ENCODE measurements at places on chromosomes 12 and 14.

DNA sequence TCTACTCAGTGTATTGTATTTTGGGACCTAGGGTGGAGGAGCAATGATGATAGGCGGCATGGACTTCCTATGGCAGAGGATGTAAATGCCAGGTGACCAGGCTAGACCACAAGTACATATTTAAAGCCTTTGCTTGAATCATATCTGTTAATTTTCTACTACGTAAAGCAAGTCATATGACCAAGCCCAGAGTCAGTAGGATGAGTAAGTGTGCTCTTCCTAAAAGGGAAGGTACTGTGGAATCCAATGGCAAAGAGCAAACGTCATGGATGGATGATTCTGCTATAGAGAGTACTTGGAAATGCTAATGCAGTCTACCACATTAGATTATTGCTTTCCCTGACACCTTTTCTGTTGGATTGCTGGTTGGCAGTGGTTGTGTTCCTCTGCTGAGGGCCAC lies 16.8 kb downstream of the GPATCH2L start:
- DNase-seq = no peak

DNA sequence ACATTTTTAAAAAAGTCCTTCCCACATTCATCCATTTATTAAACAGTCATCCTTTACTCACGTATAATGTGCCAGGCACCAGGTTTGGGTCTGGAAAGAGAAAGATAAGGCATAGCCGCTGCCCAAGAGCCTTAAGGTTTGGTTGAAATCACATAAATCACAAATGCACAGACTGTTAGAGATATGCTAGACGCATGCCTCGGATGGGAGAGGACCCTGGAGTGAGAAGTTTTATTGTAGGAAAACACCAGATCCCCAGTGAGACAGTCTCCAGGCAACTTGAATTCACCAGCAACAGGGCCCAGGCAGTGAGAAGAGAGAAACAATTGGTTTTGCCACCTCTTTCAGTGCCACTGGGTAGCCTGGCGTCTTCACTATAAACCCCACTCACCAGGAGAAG lies 305.9 kb upstream of the AMIGO2 start:
- no peak for DNase-seq

DNA sequence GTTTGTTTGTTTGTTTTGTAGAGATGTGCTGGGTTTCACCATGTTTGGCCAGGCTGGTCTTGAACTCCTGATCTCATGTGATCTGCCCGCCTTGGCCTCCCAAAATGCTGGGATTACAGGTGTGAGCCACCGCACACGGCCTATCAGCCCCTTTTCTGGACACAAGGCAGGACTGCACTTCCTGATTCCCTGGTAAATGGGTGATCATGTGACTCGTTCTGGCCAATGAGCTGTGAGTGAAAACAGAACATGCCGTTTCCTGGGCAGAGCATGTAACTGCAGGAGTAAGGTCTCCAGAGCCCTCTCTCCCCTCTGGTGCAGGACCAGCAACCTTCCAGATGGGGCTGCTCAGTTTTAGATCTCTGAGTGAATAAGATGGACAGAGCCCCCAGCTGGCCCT lies 92.7 kb downstream of the ITPK1 start:
- no peak for DNase-seq

DNA sequence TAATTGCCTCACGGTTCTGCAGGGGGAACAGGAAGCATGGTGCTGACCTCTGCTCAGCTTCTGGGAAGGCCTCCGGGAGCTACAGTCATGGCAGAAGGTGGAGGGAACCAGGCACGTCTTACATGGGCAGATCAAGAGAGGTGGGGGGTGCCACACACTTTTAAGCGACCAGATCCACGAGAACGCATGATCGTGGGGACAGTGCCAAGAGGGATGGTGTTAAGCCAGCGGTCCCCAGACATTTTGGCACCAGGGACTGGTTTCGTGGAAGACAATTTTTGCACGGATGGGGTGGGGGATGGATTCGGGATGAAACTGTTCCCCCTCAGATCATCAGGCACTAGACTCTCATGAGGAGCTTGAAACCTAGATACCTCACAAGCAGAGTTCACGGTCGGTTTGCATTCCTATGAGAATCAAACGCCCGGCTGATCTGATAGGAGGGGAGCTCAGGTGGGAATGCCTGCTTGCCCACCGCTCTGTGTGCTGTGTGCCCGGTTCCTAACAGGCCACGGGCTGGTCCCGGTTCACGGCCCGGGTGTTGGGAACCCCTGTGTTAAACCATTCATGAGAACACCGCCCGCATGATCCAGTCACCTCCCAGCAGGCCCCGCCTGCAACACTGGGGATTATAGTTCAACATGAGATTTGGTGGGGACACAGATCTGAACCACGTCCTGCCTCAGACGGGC lies 96.9 kb downstream of the ADGRD1 start:
- DNase-seq = no peak

DNA sequence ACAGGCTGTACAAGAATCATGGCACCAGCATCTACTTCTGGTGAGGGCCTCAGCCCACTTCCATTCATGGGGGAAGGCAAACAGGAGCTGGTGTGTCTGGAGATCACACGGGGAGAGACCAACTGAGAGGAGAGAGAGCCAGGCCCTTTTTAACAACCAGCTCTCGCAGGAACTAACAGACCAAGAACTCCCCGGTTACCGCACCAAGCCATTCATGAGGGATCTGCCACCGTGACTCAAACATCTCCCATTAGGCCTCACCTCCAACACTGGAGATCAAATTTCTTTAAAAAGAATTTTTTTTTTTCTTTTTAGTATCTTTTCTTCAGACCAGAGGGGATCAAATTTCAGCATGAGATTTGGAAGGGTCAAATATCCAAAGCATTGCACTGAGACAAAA lies 16.7 kb upstream of the AQP2 start:
- DNase-seq = no peak

DNA sequence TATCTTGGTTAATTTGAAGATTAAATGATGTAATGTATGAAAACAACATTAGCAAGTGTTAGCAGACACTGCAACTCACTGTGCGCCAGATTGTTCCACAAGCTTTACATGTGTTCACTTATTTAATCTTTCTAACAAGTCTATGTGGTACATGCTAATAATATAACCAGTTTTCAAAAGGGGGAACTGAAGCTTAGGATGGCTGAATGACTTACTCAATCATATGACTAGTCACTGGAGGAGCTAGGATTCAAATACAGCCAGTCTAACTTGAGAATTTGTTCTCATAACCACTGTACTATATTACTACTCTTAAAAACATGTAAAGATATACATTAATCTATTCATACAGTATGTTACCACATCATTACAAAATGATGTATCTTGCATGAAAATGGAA lies 60.5 kb upstream of the LRIG3 start:
- DNase-seq = no peak

- no peak for DNase-seq
These were observed 366.0 kb downstream of the ZFP36L1 start for GRCh38 chr14:68426661-68427549.

DNA sequence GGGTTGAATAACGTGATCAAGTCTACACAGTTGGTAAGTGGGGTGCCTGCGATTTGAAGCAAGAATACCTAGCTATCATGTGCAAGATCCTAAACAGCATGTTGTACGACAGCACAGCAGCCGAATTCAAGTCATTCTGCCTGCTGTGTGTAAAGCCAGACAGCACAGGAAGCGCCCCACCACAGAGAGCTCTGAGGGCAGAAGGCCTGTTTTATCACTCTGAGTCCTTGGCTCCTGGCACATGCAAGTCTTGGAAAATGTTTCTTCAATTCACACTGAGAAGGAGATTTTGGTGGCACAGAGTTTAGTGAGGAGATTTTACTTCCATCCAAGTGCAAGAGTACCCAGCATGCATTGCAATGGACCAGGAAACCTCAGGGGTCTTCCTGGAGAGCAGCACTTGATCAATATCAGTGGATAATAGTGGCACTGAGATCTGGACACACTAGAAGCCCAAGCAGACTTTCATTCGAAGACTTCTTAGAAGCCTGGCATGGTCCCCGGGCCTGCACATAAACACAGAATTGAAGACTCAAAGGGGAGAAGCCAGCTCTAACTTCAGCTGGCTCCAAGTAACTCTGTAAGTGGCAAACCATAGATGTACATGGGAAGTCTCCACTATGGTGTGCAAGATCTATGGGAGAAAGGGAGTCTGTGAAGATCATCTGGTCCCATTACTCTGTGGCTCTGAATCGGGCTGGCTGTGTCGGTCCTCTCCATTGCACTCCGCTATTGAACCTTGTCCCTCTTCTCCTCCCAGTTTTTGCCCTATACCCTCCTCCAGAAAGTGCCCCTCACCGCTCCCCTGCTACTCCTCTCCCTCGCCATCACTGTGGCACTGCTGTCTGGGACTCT lies 1.5 kb upstream of the KRT1 start:
- no peak for DNase-seq

GRCh38 chr12:29149691-29150281 lies 708 bp downstream of the FAR2 start:
- no peak for DNase-seq

- no peak for DNase-seq
These were observed 88.0 kb upstream of the TMEM260 start for GRCh38 chr14:56491299-56492285.

DNA sequence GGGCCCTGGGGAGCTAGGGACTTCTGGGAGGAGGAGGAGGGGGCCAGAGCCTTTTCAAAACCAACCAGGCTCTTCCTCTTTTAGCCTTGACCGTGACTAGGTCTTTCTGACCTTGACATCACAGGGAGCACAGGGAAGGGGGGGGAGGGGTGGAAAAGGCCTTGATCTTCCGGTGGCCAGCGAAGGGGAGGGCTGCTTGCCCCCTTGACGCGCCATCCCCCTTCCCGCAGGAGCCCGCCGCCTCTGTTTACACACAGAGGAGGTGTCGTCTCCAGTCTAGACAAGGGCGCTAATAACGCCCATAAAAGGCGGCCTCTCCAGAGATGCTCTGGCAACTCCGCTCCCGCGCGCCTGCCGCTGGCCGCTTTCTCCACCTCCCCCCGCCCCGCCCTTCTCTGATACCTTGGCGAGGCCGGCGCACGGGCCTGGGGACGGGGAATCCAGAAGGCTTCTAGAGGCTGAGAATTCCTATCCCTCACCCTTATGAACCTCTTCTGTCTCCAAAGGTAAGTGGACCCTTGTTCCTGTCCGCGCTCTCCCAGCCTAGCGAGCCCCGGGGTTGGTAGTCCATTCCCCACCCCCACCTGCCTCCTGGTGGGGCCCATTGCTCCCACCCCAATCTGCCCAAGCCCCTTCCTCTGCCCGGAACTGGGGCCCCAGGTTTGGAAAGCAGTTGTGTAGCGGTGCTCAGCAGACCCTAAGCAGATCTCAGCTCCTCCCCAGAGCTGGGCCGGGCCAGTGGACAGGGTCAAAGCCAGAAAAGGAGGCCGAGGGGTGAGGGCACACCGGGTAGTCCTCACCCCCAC lies 4.9 kb upstream of the HOXC12 start:
- DNase-seq = no peak

DNA sequence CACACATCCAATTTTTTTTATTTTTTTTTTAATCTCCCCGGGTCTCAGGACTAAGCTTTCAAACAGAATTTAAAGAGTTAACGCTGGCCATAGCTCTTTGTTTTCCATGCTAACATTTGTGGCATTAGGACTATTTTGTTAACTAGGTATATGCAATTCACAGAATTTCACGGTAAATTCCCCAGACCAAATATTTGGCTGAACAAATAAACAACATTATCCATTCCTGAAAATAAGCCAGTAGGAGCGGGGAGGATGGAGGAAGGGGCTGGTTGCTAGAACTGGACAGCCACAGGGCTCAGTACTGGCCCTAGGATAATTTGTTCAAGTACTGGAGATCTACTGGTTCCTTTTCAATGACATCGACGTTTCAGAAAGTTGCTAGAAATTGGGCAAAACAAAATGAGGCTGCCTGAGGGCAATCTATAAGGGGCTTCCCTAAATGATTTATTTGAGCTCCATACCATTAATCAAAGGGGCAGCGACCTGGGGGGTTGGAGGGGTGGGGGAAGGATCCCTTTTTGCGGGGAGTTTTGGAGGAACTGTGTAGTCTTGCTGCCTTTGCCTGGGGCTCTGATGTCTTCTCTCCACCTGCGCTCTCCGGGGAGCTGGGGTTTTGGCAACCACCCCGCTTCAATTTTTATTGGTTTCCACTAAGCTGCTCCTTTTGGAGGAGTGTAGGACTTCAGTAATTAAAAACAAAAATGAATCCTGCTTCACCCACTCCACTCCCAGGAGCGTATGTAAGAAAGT lies 9.0 kb downstream of the BMP4 start:
- no peak for DNase-seq

DNA sequence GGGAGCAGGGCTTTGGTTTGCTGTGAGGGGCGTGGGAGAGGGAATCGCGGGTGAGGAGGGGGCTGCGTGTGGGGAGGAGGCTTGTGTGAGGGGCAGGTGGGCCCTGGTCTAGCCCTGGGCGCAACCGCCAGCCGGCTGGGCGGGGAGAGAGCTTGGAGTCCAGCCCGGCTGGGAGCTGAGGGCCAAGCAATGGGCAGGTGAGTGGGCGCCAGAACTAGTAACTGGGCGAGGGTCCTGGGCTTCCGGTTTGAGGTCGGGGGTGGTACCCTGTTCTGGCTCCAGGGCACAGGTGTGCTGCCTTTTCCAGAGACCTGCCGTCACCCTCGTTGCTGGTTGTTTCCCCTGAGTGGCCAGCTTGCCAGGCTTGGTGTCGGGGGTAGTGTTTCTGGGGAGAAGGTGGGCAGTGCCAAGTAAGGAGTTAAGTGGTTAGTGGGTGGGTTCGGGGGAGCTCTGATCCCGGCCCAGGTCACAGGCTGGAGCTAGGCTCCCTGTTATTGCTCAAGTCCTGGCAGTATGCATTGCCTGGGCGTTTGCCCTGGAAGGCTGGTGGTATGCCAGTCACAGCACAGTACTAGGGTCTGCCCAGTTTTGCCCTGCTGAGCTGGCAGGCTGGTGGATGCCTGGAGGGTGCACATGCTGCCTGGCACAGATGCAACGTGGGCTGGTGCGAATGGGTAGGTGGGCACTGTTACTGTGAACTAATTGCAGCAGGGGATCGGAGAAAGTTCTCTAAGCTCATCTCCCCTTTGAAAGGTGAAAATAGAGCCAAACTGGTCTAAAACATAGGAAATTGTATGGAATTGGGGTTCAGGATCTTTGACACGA lies 683 bp downstream of the CIPC start:
- DNase-seq = no peak

DNA sequence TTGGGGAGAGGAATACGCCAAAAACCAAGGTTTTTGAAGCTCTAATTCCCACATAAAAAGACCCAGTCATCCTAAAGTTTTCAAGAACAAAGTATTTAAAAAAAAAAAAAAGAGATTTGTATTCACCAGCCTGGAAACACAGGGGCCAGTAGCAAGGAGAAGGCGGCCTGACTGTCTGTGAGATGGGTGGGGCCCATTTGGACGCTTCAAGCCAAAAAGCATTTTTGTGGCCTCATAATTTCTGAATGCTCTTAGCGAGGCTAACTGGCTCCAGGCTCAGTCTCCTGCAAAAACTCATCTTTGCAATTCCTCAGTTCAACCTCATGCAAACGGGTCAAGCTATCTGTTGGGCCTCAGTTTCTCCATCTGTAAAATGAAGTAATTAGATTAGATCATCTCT lies 514.1 kb downstream of the MED13L start:
- no peak for DNase-seq

GRCh38 chr12:22539055-22539454 lies 5.3 kb downstream of the C2CD5 start:
- DNase-seq = no peak

GRCh38 chr12:71935594-71935993 lies 3.1 kb upstream of the TPH2 start:
- DNase-seq = no peak
